ENCODE measurements at places on chromosomes 11 and 22.

DNA sequence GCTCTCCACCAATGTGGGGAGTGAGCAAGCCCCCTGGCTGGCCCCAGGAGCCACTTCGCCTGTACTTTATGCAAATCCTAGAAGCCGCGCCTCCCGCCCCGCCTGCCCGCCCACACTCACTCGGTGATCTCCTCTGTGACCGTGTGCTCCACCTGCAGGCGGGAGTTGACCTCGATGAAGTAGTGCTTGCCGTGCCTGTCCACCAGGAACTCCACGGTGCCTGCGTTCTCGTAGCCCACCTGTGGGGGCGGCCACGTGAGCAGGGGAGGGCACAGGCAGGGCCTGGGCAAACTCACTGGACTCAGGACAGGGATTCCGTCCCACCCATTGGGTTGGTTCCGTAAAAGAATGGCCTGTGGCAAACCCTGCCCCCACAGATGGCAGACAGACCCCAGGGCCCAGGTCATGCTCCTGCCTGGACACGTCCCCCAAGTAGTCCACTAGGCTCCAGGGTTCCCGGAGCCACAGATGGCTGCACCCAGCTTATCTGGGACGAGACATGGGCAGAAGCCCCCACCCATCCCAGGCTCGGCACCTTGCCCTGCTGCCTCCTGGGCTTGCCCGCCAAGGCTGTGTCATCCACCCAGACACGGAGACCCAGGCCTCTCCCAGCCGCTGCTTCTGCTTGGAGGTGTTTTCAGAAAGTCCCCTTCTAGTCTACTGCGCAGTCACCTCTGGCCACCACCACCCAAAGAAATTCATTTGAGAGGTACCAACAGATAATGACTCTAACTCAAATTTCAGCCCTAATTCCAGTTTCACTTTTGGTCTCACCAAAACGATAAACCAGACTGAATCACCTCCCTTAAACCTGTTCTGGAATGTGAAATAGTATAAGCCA lies 12.1 kb downstream of the LRFN4 start:
- peak; percentile 89 for DNase-seq

DNA sequence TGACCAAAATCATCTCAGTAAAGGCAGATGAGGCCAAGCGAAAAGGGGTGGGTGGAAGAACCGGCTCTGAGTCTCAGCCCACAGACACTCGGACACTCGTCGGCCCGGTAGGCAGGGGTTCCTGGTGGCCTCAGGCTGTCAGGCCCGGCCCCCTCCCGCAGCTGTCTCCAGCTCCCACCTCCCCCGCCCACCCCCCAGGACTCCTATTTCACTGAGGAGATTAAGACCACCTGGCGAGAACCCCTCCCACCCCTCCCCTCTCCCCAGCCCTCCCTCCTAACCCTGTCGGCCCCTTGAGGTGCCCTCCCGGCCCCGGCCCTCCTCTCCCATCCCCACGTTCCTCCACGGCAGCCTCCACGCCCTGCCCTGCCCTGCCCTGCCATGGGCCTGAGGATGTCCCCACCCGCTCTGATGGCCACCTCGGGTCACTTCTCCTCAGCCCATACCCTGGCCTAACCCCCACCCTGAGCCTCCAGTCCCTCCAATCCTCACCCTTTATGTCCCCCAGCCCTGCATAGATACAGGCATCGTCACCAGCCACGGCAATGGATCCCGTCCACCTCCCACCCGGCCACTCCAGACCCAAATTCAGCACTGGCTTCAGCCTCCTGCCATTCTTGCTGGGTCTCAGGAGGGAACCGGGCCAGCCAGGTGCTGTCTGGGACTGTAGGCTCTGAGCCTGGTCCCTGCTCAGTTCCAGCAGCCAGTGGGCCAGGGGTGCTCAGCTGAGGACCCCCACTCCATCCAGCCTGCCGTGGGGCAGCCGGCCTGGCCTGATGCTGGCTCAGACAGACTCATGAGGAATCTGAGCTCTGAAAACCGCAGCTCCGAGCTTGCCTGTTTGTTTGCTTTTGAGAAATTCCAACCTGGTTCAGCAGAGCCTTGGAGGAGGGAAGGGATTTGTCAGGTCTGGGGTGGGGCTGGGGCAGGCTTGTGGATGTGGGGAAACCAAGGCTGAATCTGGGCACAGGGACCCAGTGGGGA lies 9.8 kb upstream of the TBX1 start:
- DNase-seq = peak; percentile 83

- DNase-seq = no peak
Measured at GRCh38 chr11:95674657-95675358, 114.8 kb downstream of the FAM76B start.

GRCh38 chr11:114440121-114440860 lies 1.0 kb downstream of the REXO2 start:
- DNase-seq = no peak

DNA sequence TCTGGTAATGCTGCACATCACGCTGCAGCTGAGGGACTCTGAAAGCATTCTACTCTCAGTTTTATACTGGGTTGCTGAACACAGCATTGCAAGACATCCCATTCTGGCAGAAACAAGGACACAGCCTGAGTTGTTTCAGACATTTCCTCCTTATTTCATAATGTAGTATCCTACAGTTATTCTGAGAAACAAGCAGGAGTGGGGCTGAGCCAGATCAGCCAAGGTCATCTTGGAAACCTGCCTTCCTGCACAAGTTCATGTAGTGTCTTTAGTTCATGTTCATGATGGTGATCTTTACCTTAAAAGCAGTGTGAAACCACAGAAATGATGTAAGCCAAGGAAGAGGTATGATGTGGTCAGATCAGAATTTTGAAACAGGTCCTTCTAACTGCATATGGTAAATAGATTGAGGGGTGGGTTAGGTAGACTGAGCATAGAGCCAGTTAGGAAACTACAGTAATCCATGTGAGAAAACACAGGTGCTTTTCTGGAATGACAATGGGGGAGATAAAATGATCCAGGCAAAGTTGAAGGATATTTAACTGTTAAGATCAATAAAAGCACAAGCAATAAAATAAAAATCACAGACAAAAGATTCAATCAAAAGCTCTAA lies 1686.8 kb downstream of the LRRC4C start:
- no peak for DNase-seq

- DNase-seq = peak; percentile 33
Measured at GRCh38 chr22:22666307-22667091, 22.1 kb downstream of the GGTLC2 start.

GRCh38 chr22:46737976-46738646 lies at the start of gene CERK:
CERK (minus strand) TSS chr22:46738252; CDS start chr22:46738148, 104 bp downstream.
- peak; percentile 90 for DNase-seq

DNA sequence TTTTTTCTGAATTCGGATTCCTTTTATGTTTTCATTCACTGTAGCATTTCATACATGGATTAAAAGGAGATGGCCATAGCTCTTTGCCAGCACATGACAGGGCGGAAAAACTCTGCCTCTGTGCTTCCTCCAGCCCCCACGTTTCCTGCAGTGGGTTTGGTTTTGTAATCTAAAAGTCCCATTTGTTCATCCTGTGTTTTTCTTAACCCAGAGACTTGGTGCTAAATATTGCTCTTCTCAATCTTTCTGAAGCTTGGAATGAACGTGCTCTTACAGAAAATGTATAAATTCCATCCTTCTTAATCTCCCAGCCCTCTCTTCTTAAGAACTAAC lies 89.9 kb downstream of the PPP6R3 start:
- no peak for DNase-seq

DNA sequence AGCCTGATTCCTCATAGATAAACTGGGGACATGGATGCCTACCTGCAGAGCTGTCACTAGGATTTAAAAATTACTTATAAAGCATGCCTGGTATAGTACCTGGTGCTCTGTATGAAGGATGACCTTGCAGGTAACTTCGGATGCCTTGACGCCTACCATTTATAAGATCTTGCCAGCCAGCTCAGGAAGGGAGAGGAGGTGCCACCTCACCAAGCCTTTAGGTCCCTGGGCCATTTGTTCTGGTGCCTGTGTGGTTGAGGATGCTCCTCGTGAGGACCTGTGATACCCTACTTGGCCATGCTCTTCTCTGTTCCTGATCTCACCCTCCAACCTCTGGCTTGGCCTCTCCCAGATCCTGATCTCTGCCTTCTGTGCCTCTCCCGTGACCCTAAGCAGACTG lies 85.2 kb downstream of the FDX1 start:
- DNase-seq = no peak
